Liver (tissue), 10 donors: ENCODE measurements at places on chromosomes 3 and 15. TPM values are rescaled to one million over a fixed set of nuclear protein-coding genes. Genes with fewer than 3 reads are reported as not detected.

- peak; percentile 51 for DNase-seq
Observed at GRCh38 chr3:15557511-15557946, 36.0 kb upstream of the COLQ start.

DNA sequence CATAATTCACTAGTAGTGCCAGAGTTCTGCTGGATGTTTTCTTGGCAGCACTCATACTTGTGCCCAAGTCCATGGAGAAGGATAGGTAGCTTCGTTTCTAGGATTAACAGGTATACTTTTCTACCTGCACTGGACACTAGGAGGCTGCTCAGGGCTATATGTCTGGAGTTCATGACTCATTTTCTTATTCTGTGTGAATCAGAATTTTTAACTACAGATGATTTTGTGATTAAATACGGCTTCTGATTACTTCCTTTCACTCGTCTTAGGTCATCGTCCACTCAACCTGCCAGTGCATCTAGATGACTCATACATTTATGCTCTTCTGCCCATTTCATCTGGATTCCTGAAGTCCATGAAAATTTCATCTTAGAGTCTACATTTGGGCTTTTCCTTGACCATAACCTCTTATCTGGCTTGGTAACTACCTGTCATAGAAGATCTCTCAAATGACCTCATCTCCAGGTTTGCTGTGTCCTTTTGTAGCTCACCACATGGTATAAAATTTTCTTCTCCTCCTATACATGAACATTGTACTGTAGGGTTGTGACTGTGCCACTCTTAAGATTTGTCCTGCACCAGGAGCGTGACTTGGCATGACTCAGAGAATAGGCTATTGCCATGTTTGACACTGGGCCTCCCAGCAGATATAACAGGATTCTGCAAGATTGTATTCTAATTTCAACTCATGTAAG is 66.7 kb upstream of the GCSAM start:
- DNase-seq = no peak

- peak; percentile 90 for DNase-seq
Observed at GRCh38 chr3:52770496-52771333, at the start of gene NEK4. Gene NEK4, minus strand, starts transcription at chr3:52770940. Its CDS starts 194 bp downstream, at chr3:52770746.

GRCh38 chr3:23157331-23157730 is 45.8 kb upstream of the UBE2E2 start:
- no peak for DNase-seq

DNA sequence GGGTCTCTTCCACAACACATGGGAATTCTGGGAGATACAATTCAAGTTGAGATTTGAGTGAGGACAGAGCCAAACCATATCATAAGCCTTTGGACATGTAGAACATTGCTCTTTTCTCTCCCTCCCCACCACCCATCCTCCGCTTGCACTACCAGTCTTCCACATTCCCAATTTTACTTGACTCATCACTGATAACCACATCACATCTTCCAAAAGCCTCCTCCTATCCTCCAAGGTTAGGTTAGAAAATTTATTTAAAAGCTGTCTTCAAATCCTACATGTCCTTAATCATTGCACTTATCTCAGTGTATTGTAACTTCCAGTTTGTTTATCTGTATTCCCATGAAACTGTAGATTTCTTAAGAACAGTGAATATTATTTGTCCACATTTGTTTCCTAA is 10.4 kb downstream of the ZBED2 start:
- no peak for DNase-seq

GRCh38 chr3:47782446-47783308 is 984 bp upstream of the SMARCC1 start:
- DNase-seq = no peak

- no peak for DNase-seq
Observed at GRCh38 chr15:81411969-81412633, 38.1 kb upstream of the TMC3 start.

DNA sequence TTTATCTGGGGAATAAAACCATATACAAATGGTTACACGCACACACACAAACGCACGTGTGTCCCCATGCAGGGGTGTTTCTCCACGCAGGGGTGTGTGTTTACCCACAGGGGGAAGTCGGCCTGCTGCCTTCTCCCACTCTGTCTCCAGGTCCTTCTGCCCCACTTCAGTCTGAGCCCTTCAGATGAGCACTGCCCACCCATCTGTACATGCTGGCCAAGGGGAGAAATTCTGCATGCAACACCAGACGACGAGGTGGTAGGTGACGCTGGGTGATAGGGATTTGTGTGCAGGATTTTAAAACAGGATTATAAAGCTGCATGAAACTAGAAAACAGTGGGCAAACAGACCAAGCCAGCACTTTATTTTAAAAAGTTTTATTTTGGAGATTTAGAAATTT is 122.5 kb downstream of the TJP1 start:
- DNase-seq = no peak

GRCh38 chr15:83869341-83869740 is 215.4 kb downstream of the ADAMTSL3 start:
- DNase-seq = no peak

DNA sequence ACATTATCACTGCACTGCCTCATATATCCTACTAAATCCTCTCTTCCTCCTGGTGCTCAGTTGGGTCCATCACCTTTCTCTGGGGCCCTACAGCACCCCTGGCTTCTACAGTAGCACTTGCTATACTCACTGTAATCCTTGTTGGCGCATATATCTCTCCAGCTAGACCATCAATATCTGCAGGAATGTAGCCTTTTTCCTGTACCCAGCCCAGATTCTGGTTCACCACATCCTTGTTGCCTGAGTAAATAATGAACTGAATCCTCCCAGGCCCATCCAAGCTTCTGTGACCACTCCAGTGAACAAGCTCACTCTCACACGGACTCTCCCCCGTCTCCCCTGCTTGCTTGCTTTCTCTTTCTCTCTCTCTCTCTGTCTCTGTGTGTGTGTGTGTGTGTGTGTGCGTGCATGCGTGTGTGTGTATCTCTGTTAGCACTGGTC is 62.5 kb upstream of the LIPC start:
- DNase-seq = no peak

GRCh38 chr3:33331414-33331813 is 54.2 kb downstream of the FBXL2 start:
- no peak for DNase-seq

- DNase-seq = no peak
Observed at GRCh38 chr3:173502983-173503568, 105.5 kb downstream of the NLGN1 start.

- no peak for DNase-seq
Observed at GRCh38 chr15:38070778-38071177, 136.3 kb downstream of the TMCO5A start.

DNA sequence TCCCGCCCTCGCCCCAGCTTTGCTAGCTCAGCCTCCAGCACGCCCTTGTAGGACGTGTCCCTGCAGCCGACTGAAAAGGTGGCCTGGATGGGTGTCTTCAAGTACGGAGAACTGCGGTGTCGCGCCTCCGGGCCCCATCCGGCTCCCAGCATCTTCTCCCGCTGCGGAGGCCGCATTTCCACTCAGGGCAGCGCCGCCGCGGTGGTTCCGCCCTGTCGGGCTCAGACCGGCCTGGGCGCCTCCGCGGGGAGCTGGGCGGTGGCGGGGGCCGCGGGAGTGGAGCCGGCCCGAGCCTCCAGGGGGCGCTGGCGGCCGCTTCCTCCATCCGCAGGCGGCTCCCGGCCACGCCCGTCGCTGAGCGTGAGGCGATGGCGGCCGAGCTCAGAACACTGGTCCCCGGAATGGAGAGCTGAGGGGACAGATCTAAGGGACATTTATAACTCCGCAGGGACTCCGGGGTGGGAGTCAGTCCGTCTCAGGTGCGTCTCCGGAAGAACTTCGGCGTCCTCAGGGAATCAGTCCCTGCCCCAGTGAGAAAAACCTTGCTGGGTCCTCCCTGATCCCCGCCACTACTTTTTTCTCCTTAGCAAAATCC is 13.6 kb upstream of the SMCO1 start:
- DNase-seq = peak; percentile 89

DNA sequence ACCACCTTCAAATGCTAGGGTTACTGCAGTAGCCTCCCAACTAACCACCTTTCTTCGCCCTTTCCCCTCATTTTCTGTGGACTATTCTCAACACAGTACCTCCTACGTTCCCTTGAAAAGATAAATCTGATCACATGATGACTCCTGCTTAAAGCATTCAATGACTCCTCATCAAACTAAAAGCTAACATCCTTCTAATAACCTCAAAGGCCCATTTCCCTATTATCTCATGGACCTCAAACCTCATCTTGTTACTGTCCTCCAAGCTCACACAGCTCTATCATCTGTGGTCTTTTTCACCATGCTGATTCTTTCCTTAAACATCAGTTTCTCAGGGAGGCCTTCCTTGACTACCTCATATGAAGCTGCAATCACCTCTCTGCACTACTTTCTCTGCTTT is 29.6 kb downstream of the GADL1 start:
- DNase-seq = no peak

- DNase-seq = no peak
Observed at GRCh38 chr3:133464573-133464972, 64.7 kb downstream of the BFSP2 start.

DNA sequence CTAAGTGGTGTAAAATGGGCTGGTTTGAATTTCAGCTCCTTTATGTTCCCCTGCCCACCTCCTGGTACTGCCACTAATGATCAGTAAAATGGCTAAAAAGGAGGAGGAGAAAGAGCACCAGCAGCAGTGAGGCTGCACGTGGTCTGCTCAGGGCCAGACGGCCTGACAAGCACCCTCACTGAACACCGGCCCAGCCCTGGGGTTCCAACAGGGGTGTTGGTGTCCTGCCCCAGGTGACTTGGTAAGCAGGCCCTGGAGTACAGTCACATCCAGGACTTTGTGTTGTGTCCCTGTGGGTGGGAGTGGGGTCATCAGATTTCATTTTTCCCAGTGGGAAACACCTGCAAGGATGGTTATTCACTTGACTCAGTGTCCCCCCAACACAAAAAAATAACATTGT is 5.4 kb downstream of the BAHD1 start:
- DNase-seq = no peak

- DNase-seq = no peak
Observed at GRCh38 chr15:99155961-99156443, 51.1 kb downstream of the SYNM start.

- no peak for DNase-seq
Observed at GRCh38 chr3:126300761-126301481, 56.3 kb downstream of the KLF15 start.

DNA sequence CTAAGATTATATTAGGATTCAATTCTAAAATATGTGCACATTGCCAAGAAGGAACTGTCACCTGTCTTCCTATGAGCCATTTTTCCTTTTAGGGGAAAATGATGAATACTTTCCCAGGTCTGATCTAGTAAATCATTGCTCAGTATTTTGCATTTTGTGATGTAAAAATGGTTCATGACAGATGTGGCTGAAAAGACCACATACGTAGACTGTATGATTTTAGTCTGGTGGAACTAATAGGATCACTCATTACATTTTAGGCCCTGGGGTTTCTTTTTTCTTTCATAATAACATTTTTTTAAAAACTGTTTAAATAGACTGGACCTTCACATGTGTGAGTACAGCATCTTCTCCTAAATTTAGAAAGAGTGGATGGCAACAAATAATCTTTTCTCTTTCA is 201.7 kb upstream of the MLF1 start:
- DNase-seq = no peak

DNA sequence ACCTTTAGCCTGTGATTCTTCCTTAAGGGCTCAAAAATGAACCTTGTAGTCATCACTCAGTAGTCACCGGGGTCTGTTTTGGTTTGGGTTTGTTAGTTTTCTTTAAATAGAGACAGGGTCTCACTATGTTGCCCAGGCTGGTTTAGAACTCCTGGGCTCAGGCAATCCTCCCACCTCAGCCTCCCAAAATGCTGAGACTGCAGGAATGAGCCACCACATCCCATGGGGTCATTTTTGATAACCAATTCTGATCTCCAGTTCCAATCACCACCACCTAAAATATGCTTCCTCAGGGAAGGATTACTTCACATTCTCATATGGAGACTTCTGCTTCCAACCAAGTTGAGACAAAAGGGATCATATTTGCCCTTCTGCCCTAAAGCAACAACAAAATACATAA is 22.1 kb downstream of the ATP13A3 start:
- no peak for DNase-seq

DNA sequence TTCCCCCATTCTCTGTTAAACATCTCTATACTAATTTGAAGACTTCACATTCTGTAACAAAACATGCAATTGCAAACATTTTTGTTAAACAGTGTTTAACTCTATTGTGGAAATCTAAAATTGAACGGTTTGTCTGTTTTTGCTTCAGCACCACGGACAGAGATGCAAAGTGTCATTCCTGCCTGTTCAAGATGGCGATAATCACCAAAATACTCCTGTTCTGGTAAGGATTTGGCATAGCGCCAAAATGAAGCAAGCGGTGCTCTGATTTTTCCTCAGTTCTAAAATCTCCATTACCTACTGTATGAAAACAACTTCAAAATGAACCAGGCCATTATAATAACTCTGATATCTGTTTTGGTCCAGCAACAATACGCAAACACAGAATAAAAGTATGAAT is 129.7 kb upstream of the TUSC7 start:
- no peak for DNase-seq

DNA sequence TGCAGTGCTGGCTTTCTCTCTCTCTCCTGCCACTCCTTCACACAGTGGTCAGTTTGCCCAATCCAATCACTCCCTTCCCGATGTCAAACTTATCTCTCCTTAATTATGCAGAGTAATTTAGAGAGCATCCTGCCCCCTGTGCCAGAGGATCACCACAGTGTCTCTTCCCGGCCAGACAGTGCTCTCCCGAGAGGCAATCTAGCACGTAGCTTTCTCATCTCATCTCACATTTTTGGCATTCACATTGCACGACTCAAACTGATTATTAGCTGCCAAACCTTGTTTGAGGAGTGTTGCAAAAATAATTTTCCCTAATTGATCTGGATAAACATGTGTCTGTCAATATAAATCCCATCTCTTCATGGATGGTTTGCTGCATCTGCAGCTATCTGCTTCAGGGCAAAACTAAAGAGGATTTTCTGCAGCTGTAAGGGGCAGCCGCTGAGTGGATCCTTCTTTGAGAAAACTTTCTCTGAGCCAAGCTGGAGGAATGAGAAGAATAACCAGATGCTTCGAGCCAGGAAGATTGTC is 37.8 kb downstream of the SSUH2 start:
- DNase-seq = no peak

- DNase-seq = no peak
Observed at GRCh38 chr3:15903759-15904720, 106.3 kb upstream of the ANKRD28 start.

- DNase-seq = peak; percentile 74
Observed at GRCh38 chr3:170811928-170812591, 57.9 kb downstream of the RPL22L1 start.

Gene SNAP23
- polyA plus RNA-seq = 19.3 TPM

Gene AHSG
- polyA plus RNA-seq = 1,784 TPM

Gene TGM4
- polyA plus RNA-seq = not detected

Gene MKRN3
- polyA plus RNA-seq = not detected

Gene CMTM7
- 4.0 TPM for polyA plus RNA-seq

Gene GPR27
- not detected for polyA plus RNA-seq

Gene MYRIP
- polyA plus RNA-seq = 7.4 TPM

Gene TM2D3
- polyA plus RNA-seq = 44.1 TPM

Gene PATL2
- 0.32 TPM for polyA plus RNA-seq

Gene TMF1
- polyA plus RNA-seq = 5.5 TPM

Gene POPDC2
- polyA plus RNA-seq = 0.54 TPM

Gene CACNA2D2
- 0.10 TPM for polyA plus RNA-seq
